Femur (tissue), 1 donor: ENCODE measurements at places on chromosomes 12 and 14.

DNA sequence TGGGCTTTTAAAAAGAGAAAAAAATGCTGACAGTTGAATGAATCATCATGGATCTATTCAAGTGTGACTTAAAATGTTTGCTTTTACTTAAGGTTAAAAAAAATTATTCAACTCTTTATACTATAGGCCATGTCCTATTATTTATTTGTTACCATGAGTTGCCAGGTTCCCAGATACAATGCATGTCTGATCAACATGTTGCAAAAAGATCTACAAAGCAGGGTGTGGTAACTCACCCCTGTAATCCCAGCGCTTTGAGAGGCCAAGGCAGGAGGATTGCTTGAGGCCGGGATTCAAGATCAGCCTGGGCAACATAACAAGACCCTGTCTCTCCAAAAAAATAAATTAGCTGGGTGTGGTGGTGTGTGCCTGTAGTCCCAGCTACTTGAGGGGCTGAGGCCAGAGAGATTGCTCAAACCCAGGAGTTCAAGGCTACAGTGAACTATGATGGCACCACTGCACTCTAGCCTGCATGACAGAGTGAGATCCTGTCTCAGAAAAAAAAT is 460.8 kb downstream of the BCAT1 start:
- DNase-seq = no peak

DNA sequence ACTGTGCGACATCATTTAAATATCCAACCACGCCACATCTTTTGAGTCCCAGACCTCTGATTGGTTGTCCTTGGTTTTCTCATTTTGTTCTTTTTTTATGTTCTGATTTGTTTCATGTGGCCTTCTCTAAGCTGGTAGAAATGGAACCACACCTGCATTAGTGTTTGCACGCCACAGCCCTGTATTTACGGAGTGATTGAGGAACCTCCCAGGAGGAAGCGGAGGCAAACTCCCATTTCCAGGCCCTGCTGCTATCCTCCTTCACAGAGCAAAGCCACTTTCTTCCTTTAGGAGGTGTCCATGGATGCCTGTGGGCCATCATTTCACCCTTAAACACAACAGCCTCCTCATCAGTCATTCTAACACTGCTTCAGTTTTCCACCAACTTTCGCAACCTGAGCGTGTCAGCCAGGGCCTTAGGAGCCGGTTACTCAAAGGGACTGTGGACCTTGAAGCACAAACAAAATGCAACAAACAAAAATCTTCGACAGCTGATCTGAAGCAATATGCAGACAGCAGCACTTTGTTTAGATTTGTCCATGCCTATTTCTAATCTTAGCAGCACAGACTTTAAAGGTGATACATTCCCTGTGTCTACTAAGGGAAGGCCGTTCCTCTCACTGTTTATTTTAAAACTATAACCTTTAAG is 1258.1 kb upstream of the TMEM132C start:
- no peak for DNase-seq

DNA sequence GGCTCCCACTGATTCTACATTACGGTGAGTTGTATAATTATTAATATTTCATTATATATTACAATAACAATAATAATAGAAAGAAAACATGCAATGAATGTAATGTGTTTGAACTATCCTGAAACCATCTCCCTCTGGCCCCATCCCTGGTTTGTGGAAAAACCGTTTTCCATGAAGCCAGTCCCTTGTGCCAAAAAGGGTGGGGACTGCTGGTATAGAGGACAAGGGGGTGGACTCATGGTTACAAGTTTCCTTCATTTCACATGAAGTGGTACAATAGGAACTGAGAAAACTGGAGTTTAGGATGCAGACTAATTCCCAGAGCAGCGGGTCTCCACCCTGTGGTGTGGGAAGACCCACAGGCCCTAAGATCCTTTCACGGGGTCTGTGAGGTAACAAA is 3.0 kb upstream of the C1RL start:
- peak; percentile 73 for DNase-seq

- DNase-seq = no peak
Observed at GRCh38 chr12:31504625-31505222, 86.2 kb downstream of the DENND5B start.

- DNase-seq = no peak
Observed at GRCh38 chr12:58090685-58091084, 149.3 kb downstream of the ATP23 start.

DNA sequence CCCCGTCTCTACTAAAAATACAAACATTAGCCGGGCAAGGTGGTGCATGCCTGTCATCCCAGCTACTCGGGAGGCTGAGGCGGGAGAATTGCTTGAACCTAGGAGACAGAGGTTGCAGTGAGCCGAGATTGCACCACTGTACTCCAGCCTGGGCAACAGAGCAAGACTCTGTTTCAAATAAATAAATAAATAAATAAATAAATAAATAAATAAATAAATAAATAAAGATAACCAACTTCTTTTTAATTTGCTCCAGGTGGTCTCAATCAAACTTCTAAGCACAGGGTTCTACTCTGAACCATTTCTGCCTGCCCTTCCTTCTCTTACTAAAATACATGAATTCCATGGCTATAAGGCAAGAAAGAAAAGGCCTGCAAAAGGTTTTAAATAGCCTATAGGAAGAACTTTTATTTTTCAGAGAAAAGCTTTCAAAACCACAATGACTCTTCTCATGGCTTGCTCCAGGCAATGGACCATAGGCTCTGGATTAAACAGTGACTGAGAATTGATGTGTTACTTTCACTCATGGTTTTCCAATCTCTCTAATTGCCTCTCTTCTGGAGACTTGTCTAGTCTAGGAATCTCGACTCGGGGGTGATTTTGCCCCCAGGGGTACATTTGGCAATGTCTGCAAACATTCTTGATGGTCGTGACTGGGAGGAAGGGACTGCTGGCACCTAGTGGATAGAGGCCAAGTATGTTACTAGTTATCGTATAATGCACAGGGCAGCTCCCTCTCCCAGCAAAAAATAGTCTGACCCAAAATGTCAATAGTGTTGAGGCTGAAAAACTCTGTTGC is 14.4 kb downstream of the IGF1 start:
- no peak for DNase-seq

DNA sequence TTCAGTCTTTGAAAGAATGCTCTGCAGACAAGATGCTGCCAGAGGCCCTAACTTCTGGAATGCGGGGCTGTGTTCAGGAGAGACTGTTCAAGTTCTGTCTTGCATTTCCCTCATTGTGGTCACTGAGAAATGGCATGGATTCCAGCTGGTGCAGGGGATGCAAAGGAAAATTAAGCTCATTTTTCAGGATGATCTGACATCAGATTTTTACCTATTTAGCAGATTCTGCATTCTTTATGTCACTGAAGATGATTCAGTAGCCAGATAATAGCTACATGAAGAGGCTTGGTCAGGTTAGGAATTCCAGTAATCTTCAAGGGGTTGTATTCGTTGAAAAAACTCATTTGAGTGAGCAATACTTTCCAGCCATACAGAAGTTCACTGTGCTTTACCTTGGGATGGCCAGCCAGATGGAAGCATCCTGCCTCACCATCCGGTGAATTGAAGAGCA is 16.1 kb upstream of the MFAP5 start:
- no peak for DNase-seq

DNA sequence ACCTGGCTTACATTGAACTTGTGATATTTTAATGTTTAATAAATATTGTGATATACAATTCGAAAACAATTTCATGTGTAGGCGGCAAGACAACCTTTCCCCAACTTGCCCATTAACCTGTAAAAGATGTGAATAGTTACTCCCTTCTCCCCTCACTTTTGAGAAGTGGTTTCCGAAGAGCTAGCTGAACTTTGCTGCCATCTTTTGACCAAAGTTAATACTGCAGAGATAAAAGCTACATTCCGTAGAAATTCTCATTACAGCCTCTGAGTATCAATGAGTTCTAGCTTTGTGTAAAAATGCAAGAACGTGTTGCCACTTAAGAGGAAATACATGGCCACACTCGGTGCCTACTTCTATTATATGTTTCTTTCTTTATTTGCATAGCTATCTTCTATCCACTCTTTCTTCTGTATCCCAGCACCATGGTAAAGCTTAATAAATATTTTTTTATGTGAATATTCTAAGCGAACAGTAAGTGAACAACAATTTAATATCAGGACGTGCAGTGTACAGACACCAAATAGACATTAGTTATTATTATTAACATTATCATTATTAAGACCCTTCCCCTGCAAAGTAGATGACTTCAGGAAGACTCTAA is 105.1 kb upstream of the TMEM260 start:
- DNase-seq = no peak

- DNase-seq = no peak
Observed at GRCh38 chr14:32044454-32044853, 32.6 kb upstream of the ARHGAP5 start.

GRCh38 chr12:56834886-56835285 is 71.8 kb downstream of the HSD17B6 start:
- DNase-seq = no peak

DNA sequence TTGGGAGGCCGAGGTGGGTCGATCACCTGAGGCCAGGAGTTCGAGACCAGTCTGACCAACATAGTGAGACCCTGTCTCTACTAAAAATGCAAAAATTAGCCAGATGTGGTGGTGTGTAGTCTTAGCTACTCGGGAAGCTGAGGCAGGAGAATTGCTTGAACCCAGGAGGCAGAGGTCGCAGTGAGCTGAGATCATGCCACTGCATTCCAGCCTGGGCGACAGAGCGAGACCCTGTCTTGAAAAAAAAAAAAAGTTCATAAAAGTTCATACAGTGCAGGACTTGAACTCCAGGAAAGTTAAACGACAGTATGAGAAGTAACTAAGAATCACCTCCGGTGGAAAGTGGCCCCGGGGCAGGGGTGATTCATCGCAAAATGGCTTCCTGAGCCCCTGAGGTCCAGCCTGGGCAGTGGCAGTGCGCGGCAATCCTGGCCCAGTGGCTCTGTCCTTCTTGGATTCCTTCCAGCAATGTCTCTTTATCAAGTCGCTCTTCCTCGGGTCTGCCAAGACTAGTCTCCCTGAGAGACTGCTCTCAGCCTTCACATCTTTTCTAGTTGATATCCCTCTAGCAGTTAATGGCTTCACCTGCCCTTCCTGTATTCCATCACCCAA is 16.7 kb upstream of the MAP1LC3B2 start:
- no peak for DNase-seq

GRCh38 chr14:85300107-85300506 is 229.8 kb upstream of the FLRT2 start:
- no peak for DNase-seq

GRCh38 chr14:36320897-36321381 is 502 bp upstream of the MBIP start:
- no peak for DNase-seq

- peak; percentile 42 for DNase-seq
Observed at GRCh38 chr12:40622246-40622838, 69.9 kb upstream of the CNTN1 start.

DNA sequence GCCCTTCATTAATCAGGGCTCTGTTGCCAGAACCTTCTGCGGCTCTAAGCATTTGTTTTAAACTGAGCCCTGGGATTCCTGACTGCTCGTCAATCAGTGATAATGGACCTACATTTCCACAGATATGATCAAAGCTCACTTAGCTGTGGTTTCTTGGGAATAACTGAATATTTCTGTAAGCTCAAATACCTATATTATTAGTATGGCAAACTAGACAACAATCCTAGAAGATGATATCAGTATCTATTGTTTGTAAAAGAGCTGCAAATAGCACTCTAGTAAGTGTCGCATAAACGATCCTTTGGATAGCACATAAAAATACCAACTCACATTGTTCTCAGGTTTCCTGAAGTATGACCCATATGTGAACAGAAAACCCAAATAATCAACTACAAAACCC is 150.4 kb downstream of the PPM1H start:
- no peak for DNase-seq

DNA sequence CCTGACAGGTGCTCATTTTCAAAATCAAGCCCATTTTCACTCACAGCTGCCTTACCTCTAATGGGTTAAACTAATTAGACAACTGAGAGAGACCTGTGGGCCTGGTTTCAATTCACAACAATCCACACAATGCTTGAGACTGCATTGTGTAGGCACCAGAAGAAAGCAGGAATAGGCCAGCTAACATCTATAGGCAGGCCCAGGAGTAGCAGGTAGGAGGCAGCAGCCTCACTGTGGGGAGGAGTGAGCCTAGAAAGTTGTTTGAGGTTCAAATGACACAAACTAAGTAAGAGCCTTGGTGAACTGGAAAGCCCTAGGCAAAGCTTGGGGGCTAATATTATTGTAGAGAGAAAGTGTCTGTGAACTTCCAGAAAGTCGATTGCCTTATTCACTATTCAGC is 289.5 kb upstream of the CCDC196 start:
- no peak for DNase-seq

DNA sequence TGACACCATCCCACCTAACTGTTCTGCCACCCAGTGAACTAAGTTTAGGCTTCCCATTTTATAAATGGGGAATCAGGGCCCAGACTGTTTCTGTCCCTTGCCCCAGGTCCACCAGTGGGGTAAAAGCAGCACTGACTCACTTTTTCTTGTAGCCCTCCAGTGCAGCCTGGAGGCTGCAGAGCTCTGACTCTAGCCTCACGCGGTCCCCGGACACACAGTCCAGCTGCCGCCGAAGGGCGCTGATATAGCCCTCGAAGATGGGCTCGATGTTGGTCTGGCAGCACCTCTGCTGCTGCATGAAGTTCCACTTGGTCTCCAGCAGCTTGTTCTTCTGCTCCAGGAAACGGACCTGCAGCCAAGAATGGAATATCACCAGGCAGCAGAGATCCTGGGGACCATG is 2.6 kb downstream of the KRT82 start:
- no peak for DNase-seq

GRCh38 chr14:71300566-71301330 is 393.5 kb downstream of the PCNX1 start:
- no peak for DNase-seq

DNA sequence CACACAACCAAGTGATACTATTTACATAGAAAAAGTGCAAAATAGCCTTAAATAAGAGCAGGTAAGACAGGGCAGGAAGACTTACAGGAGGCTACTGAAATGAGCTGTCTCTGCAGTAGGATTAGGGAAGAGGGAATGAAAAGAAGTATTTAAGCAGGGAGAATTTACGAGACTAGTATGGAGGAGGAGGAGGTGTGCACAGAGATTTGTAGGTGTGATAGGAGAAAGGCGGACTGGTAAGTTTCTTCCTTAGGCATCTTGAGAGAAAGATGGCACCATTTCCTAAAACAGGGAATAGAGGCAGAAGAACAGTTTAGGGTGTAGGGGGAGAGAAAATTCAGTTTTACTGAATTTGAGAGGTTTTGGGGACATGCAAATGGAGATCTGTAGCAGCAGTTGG is 25.7 kb downstream of the DIP2B start:
- no peak for DNase-seq

- DNase-seq = no peak
Observed at GRCh38 chr12:108800591-108800990, 56.8 kb downstream of the SSH1 start.

DNA sequence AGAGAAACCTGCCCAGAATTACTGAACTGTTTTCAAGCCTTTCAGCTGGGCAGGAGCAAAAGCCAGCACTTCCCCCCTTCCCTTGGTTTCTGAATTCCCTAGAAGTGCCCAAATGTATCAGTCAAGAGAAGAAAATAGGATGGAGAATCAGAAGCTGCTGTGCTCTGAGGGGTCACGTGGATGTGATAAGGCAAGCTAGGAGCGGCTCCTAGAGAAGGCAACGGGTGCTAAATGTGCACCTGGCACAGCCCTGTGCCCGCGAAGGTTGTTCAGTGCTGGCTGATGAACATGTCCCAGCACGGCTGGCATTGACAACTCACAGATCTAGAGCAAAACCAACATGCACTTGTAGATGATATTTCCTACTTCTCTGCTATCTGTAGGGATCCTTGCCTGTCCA is 8.3 kb downstream of the EMG1 start:
- no peak for DNase-seq
